ENCODE measurements at places on chromosomes 7 and 10.

DNA sequence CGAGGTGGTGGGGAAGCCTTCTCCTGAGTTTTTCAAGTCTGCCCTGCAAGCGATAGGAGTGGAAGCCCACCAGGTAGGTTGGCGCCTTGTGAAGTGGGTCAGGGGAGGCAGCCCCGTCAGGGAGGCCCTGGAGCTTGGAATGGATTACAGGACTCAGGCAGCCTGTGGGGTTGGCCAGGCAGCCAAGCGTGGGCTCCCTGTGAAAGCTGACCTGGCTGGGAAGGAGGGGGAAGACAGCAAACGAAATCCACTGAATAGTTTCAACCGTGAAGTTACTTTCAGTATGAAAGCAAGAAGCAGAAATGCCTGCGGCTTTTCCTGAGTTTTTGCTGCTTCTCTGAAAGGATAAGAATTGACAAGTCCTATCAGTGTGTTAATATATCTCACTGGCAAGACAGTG is 36.4 kb downstream of the LHPP start:
- no peak for DNase-seq

- DNase-seq: no peak
Observed at GRCh38 chr10:89440226-89441009, 26.1 kb downstream of the IFIT5 start.

DNA sequence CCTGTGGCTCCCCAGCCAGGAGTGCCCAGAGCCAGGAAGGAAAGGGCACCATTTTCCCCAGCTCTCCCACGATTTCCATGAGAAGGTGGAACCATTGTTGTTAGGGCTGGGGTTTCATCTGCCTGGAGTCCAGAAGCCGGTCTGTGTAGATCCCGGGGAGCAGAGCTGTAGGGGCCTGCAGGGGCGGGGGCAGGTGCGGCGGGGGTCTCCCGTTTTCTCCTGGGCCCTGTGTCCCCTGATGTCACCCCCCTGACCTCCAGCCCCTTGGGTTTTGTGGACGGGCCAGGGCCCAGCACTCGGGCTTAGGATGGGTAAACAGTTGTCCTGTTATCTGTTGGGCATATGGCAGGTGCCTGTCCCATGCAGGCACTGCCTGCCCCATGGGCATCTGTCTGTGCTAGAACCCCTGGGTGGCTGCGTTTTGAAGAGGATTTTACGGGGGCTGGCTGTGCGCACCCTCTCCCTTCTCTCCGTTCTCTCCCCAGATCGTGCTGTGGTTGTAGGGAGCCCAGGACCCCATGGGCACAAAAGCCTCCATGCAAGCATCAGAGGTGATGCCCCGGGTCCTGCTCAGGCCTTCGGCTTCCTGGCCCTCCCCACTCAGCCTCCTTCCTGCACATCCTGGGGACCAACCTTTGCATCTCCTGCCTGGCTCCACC is 158.8 kb downstream of the WDR37 start:
- no peak for DNase-seq

DNA sequence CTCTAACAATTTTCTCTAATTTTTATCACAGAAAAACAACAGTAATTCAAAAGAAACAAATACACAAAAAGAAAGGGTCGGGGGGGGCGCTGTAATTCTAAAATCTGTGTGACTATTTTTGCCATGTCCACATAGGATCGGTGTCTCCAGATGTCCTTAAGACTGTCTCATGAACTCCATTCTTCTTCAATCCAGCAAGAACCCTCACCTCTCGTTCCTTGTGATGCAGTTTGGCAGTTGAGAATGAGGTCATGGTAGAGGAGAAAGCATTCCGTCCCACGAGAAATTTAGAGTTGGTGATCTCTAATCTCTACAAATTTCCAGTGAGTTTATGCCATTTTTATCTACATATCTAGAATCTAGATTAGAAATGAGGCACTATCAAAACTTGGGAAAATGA is 394.7 kb downstream of the TFEC start:
- DNase-seq: no peak

GRCh38 chr10:132018446-132018845 is 36.7 kb upstream of the BNIP3 start:
- DNase-seq: no peak

- no peak for DNase-seq
Observed at GRCh38 chr10:75694790-75695189, 263.4 kb downstream of the LRMDA start.

GRCh38 chr10:120221873-120222485 is 235.0 kb upstream of the PLPP4 start:
- DNase-seq: no peak

DNA sequence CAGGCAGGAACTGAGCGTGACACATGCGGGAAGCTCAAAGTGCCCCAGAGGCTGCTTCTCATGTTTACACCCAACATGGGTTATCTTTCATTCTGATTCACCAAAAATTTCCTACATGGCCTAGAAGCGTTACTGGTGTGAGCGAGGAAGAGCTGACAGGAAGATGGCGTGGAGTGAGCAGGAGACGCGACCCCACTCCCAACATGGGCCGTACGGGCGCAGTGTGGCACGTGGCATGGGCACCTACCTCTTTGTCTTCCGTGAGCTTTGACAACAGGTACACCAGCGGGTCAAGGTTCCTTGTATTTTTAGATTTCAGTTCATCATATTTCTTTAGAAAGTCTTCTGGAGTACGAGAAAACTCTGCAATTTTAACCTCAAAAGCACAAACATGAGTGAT is 8.9 kb downstream of the TUBGCP2 start:
- no peak for DNase-seq

DNA sequence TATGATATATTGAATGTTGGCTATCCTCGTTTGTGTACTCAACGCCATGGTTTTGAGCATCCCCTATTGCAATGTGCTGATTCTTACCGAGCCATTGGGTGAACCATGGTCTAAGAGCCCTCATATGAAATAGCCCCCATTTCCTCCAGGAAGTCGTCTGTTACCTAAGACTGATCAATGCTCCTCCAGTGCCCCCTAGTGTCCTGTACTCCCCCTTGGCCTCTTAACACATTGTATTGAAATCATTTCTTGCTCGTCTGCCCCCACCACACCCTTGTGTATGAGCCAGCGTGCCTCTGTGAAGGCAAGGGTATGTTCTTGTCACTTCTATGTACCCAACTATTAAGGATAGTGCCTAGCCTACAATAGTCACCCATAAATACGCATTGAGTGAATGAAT is 11.2 kb upstream of the SLC35B4 start:
- DNase-seq: peak; percentile 32

- no peak for DNase-seq
Observed at GRCh38 chr10:3229815-3230214, 57.2 kb upstream of the PITRM1 start.

- DNase-seq: peak; percentile 43
Observed at GRCh38 chr10:101889256-101890210, 45.9 kb upstream of the KCNIP2 start.

DNA sequence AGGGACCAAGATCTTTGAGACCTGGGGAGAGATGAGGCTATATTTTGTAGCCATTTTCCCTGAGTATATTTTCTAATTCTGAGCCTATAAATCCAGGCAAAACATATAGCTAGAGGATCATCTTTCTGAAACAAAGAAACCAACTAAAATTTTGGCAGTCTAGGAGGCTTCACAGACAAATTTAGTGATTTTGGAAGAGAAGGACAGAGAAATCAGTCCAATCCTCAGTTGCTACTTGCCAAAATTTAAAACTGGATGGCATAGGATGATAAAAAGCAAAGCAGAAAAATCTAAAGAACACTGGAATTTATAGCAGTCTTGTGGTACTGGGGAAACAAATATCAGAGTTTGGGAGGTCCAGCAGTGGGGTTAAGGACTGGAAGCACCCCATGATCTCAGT is 43.4 kb upstream of the POM121L12 start:
- DNase-seq: no peak

GRCh38 chr7:57343901-57344622 is 105.9 kb upstream of the ZNF716 start:
- no peak for DNase-seq

DNA sequence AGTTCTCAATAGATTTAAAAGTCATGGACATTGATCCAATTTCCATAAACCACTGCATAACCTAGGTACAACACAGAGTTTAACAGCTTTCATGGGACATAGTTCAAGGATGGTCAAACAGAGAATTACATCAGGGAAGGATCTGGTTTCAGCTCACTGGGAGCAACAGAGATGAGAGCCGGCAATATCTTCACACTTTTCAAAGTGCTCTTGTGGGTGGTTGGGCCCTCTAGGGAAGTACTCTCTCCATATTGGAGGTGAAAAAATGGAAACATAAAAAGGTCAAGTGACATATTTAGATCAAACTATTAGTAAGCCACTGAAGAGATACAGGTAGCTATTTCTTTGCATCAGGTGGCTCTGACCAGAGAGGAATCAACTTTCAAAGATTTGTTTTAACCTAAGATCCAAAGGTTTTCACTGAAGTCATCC is 61.8 kb upstream of the LRRN3 start:
- DNase-seq: no peak

- no peak for DNase-seq
Observed at GRCh38 chr7:157822688-157823031, 485.9 kb downstream of the DNAJB6 start.

GRCh38 chr7:55056577-55057480 is 38.0 kb downstream of the EGFR start:
- no peak for DNase-seq

DNA sequence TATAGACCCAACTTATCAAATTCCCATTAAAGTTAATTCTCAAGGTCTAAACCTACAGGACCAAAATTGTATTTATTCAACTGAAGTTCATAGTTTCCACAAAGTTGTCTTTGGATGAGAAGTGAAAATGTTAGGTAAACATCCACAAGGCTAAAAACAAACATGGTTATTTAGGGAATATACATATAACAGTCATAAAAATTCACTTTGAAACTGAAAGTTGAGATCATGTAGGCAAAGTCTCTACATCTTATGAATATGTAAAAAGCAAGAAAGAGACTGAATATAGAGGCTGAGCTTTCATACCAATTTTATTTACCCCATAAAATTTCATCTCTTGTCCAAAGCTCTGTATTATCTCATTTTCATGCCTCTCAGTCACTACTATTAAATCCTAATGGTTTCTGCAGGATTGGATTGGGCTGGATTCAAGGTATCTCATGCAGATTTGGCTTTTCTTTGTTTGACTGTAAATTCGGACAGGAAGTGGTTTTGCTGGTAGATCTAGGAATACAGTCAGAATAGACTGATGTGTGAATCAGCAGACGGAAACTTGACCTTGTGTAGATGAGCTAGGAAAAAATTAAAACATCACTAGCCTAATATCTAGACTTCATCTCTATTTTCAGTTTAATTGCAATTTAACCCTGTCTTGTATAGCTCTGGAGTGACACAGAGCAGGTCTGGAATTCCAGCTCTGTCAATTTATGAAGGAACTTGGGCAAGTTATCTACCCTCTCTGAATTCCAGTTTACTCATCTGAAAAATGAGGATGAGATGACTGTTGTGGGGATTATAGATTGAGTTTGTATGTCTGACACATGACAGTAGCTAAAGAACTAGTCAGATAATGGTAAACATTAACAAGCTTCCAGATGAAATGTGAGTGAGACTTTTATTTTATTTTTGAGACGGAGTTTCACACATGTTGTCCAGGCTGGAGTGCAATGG is 27.3 kb upstream of the SKAP2 start:
- no peak for DNase-seq

GRCh38 chr10:6621536-6621935 is 41.5 kb upstream of the PRKCQ start:
- no peak for DNase-seq

DNA sequence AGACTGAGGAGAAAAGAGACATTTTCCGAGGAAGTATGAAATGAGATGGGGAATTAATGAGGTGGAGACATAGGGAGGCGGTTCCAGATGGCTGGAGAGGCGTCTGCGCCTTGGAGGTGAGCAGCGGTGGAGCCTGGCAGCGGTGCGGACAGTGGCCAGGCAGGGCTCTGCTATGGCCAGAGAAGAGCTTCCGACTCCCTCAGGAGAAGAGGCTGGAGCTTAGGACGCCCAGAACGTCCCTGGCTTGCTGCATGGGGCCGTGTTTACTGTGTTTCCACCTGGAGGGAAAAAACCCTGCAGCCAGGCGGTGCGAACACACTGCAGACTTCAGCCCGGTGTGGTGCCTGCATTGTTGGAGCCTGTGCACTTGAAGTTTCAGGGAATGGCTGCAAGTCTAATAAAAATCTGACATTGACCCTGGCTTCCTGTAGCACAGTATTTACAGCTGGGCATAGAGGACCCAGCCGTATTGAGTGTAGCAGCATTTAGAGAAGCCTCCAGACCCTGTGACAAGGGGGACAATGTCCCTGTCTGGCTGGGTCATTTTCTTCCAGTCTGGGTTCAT is 447.1 kb upstream of the MKI67 start:
- no peak for DNase-seq

- DNase-seq: no peak
Observed at GRCh38 chr10:108691126-108691525, 1232.2 kb downstream of the XPNPEP1 start.

- DNase-seq: peak; percentile 1
Observed at GRCh38 chr7:154744256-154744860, 258.6 kb downstream of the PAXIP1 start.

DNA sequence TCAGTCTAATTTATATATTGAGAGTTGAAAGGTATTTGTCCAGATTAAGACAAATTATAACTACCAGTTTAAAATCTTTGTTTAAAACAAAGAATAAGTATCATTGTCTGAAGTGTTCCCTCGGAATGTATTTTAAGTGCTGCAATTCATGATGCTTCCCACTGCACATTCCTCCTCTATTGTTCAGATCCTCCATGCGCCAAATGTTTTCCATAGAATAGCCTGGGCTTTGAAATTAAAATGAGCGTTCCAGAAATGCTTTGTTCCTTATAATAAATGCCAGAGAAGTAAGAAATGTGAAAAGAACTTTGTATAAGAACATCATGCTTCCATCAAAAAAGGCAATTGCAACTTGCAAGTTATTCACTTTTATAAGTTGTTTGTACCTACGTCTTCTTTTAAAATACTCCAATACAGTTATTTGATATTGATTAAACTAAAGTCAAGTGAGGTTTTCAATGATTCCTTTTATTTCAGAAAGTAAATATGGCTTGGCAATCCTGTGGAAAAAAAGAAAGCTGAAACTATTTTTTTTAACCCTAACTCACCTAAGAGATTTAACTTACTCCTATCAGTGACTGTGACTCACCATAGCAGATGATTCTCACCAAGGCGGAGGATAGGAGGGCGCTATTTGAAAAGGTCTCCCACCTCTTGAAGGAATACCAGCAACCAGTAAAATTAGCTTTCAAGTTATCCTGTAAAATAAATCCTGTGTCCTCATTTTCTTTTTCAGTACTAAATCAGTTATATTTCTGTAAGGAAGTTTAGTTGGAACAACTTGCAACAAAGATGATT is 85.8 kb downstream of the CTNNA3 start:
- no peak for DNase-seq

Measured in stimulated activated CD8-positive, alpha-beta memory T cell treated with anti-CD3 and anti-CD28 coated beads, Interleukin-4, amount 100 ng/mL, for 4 hours (primary cell).